Fibroblast of skin of right quadriceps (primary cell): ENCODE measurements at places on chromosomes 3 and 15.

DNA sequence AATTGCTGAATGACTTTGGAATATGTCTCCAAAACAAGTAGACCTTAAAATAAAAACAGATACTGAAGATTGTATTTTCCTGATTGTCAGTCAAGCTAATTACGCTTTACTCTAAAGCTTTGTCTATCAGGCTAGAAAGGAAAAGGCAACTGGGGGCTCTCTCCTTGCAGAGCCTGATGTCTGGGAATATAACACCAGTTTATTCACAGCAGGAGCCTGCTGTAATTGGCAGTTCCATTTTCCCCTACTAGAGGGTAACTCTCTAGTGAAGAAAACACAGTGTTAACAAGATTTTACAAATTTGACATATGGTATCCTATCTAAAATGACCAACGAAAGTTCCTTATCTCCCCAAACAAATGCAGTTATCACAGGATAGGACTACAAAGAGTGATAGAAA is 158.8 kb downstream of the PDZRN3 start:
- DNase-seq: no peak

GRCh38 chr3:15805756-15806266 is 8.0 kb upstream of the ANKRD28 start:
- DNase-seq: peak; percentile 66

DNA sequence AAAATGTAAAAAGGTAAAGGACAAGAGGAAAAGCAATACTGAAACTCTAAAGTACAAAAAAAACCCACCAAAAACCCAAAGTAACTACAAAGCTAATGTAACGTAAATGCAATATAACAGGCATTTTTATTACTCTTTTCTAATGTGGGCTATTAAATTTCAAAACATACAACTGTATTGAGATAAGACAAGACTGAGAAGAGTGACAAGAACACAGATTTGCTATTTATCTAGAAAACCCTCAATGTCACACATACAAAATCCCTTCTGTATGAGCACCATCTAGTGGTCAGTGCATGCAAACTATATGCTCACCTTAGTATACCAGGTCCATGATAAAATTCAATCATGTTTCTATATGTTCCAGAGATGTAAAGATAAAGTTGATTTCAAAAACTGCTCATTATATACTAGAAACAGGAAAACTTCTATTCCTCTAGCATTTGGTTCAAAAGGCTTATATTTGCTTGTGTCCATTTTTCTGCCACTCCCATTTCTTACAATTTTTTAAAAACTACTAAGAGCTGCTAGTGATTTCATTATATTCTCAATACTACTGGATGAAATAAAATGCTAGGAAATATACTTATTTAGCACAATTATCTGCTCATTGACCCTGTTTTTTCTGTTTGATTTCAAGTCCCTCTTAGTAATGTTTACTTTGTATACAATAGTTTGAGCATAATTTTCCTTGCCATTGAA is 111.4 kb downstream of the DLG1 start:
- peak; percentile 60 for DNase-seq

DNA sequence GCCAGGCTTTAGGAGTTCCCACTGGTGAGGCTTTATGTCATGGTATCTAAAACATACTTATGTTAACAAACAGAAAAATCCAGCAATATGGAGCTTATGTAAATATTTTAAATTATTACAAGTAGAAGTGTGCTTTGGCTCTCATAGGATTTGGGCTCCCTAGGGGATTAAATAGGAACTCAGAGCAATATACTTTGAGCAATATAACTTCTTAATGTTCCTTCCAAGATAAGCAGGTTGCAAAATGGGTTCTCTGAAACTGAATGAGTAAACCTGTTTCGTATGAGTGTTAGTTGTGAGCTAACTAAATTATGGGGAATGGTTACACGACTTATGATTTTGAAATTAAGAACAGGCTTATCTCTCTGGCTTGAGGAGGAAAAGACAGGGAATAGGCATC is 366.1 kb upstream of the ZNF385D start:
- DNase-seq: peak; percentile 22

DNA sequence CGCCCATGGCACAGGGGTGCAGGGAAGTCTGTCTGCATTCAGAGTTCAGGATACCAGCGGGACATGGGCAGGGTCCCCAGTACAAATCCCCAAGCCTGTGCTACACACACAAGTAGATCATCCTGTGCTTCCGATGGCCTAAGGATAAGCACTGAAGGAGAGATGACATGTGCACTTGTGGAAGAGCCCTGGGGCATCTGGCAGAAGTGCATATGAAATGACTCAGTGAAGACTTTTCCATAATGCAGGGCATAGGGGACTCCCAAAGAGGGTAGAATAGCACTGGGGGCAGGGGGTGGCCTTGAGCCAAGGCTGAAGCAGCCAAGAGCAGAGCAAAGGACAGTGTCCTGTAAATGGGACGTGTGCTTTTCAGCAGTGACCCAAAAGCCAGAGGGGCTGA is 22.9 kb downstream of the ADAMTS17 start:
- no peak for DNase-seq

- DNase-seq: peak; percentile 73
Measured at GRCh38 chr3:64972793-64973192, 285.0 kb upstream of the ADAMTS9 start.

GRCh38 chr3:118628704-118629341 is 405.8 kb downstream of the IGSF11 start:
- peak; percentile 34 for DNase-seq

GRCh38 chr3:177278016-177278415 is 80.7 kb upstream of the TBL1XR1 start:
- DNase-seq: no peak

GRCh38 chr3:13673207-13673606 is 124.3 kb downstream of the FBLN2 start:
- no peak for DNase-seq

DNA sequence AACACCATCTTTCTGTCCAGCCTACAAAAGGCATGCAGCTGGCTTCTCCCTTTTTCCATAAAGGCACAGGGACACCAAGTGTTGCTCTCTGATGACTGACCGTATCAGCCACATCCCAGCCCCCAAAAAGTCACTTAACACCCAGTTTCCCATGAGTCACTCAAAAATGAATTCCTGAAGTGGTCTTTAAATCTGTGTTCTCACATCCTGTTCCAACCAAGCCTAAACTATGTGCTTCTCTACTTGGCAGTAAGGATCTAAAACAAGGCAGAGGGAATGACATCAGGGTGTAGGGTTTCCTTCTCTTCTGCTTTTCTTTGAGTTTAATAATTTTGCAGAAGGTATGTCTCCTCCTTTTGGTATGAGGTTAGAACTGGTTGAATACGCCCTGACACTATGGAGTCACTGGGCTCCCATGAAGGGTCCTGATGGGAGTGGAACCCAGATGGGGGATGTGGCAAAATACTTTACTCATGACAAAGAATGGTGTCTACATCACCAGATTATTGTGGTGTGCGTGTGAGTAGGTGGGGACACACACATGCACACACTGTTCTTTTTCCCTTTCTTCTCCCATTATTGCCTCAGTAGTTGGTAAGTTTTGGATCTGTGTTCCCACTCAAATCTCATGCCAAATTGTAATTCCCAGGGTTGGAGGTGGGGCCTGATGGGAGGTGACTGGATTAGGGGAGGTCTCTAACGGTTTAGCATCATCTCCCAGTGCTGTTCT is 35.6 kb upstream of the CCK start:
- peak; percentile 21 for DNase-seq

- peak; percentile 63 for DNase-seq
Measured at GRCh38 chr3:99686955-99687612, 48.7 kb downstream of the COL8A1 start.

- no peak for DNase-seq
Measured at GRCh38 chr15:99485992-99486370, 79.8 kb upstream of the MEF2A start.

DNA sequence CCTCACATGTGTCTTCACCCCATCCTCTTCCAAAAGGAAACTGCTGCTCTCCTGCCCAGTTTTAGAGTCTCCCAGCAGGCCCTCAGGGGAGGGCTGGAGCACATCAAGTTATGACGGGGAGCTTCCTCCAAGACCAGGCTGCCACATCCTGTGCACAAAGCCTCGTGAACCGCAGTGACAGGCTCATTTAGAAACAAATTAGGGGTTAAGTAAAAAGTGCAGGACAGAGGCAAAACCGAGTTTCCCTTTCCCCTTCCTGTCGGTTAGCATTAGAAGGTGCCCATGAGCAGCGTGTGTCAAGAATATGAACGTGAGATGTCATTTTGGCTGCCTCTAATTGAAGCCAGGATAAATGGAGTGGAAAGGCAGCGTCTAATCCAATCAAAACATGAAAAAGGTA is 199.7 kb downstream of the ARRDC4 start:
- no peak for DNase-seq

DNA sequence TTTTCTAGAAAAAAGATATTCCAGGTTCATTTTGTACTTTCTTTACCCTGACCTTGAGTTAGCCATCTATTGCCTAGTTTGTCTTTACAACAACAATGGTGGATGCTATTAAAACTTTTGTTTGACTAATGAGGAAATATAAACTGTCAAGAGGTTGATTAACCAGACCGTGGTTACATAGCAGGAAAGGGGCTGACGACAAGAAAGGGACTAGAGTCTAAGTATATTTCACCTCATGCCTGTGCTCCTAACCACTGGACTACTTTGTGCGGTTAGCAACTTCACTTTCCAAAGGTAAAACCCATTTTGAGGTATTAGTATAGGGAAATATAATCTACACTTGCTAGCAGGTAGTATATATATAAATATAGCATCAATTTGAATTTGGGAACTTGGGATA is 327.1 kb downstream of the SATB1 start:
- DNase-seq: no peak

GRCh38 chr3:71218508-71218907 is 365.0 kb downstream of the FOXP1 start:
- no peak for DNase-seq
